ENCODE measurements at places on chromosomes 4 and X. TPM values are rescaled to one million over a fixed set of nuclear protein-coding genes. Genes with fewer than 3 reads are reported as not detected.

GRCh38 chr4:113783701-113784100 lies 22.2 kb upstream of the CAMK2D start:
- peaks cover 5% of the 10 kb centered on the region for H3K36me3 ChIP-seq
- no peaks in the 10 kb centered on the region for H3K27me3 ChIP-seq
- peak overlapping the region; percentile 22 for H3K27ac ChIP-seq
- H3K4me3 ChIP-seq, result no peak overlapping the region

- H3K36me3 ChIP-seq, result peaks cover 8% of the 10 kb centered on the region
- peaks cover 28% of the 10 kb centered on the region for H3K4me1 ChIP-seq
- H3K27ac ChIP-seq, result peak overlapping the region; percentile 98
- peak overlapping the region; percentile 84 for H3K4me3 ChIP-seq
- no peaks in the 10 kb centered on the region for H3K27me3 ChIP-seq
- DNase-seq, result no peak
Measured at GRCh38 chrX:73944563-73944908, 359.4 kb upstream of the ZCCHC13 start.

DNA sequence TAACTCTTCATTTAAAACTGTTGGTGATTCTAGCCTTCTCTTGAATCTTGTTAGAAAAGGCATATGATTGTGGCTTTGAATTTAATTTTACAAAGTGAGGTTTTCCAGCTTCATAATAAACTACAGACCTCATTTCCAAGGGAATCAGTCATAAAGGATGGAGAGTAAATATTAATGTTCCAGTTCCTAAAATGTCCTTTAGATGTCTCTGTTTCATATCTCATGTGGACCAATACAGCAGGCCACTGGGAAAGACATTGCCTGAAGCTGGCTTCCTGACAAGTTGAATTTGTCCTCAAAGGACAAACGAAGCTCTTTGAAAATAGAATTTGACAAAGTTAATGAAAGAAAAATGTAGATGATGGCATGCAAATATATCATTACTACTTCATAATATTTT lies 125.4 kb downstream of the ZNF330 start:
- no peak overlapping the region for H3K4me3 ChIP-seq
- no peak overlapping the region for H3K27ac ChIP-seq
- H3K27me3 ChIP-seq, result peaks cover 5% of the 10 kb centered on the region
- H3K36me3 ChIP-seq, result no peaks in the 10 kb centered on the region

- no peak for DNase-seq
- no peak overlapping the region for H3K4me3 ChIP-seq
- H3K27me3 ChIP-seq, result peaks cover 15% of the 10 kb centered on the region
- no peaks in the 10 kb centered on the region for H3K36me3 ChIP-seq
- no peaks in the 10 kb centered on the region for H3K4me1 ChIP-seq
Measured at GRCh38 chr4:156021298-156021697, 67.6 kb upstream of the CTSO start.

DNA sequence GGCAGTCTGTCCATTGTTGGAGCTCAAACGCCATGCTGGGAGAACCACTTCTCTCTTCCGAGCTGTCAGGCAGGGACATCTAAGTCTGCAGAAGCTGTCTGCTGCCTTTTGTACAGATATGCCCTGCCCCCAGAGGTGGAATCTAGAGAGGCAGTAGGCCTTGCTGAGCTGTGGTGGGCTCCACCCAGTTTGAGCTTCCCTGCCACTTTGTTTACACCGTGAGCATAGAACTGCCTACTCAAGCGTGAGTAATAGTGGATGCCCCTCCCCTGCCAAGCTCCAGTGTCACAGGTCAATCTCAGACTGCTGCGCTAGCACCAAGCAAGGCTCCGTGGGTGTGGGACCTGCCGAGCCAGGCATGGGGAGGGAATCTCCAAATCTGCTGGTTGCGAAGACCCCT lies 145.7 kb downstream of the VSIG4 start:
- no peak for DNase-seq
- H3K4me1 ChIP-seq, result no peaks in the 10 kb centered on the region
- no peak overlapping the region for H3K27ac ChIP-seq
- H3K4me3 ChIP-seq, result no peak overlapping the region
- no peaks in the 10 kb centered on the region for H3K36me3 ChIP-seq
- no peaks in the 10 kb centered on the region for H3K27me3 ChIP-seq

GRCh38 chrX:24145303-24146186 lies 4.0 kb upstream of the ZFX start:
- no peak overlapping the region for H3K4me3 ChIP-seq
- H3K36me3 ChIP-seq, result no peaks in the 10 kb centered on the region
- DNase-seq, result no peak
- peak overlapping the region; percentile 99 for H3K27ac ChIP-seq
- no peaks in the 10 kb centered on the region for H3K27me3 ChIP-seq
- H3K4me1 ChIP-seq, result peaks cover 46% of the 10 kb centered on the region

- H3K4me3 ChIP-seq, result no peak overlapping the region
- no peak for DNase-seq
- H3K36me3 ChIP-seq, result peaks cover under 1% of the 10 kb centered on the region
- no peaks in the 10 kb centered on the region for H3K27me3 ChIP-seq
Measured at GRCh38 chr4:56115898-56116297, 167.2 kb downstream of the CEP135 start.

DNA sequence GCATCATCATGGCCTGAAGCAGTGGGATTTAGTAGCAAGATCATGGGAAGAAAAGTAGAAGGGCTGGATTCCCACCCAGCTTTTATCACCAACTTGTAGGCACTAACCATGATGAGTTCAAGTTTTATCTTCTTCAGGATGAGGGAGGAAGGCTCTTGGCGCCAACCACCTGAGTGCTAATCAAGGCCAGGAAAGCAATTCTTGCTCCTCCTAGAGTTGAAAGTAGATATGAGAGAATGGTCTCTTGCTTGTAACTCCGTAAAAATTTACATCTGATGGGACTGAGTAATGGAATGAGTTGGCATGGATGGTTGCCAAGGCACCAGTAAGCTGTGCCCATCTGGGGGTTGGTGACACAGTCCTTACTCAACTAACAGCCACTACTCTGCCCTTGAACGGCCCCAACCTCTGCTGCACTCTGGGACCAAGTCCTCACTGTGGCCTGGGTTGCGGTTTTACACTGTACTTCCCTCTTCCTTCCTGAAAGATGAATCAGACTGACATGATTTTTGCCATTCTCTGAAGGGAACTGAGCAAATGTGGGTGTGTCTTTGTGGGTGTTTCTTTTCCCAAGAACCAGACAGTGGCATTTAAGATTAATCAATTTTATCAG lies 39.4 kb upstream of the NDP start:
- H3K27me3 ChIP-seq, result no peaks in the 10 kb centered on the region
- no peak for DNase-seq
- H3K4me1 ChIP-seq, result peaks cover 9% of the 10 kb centered on the region
- no peak overlapping the region for H3K4me3 ChIP-seq
- H3K36me3 ChIP-seq, result no peaks in the 10 kb centered on the region

- H3K36me3 ChIP-seq, result no peaks in the 10 kb centered on the region
- no peak overlapping the region for H3K27ac ChIP-seq
- no peak for DNase-seq
- no peaks in the 10 kb centered on the region for H3K4me1 ChIP-seq
Measured at GRCh38 chr4:18556402-18556801, 534.8 kb upstream of the LCORL start.

DNA sequence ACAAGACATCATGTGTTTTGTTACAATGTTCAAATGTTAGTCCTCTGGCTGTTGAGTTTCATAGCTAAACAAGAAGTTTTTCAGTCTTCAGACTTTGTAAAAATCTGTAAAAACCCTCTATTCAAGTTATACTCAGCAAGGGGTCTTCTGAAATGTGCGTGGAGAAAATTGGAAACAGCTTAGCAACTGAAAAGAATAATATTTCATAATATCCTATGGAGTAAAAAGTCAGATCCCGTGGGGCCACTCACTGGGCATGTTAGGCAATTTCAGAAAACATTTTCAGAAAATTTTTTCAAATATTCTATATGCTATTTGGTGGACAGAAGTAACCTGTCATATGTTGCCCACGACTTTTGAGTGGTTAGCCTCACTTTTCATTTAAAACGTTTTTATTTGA lies 118.3 kb downstream of the CORIN start:
- DNase-seq, result no peak
- H3K27me3 ChIP-seq, result peaks cover 38% of the 10 kb centered on the region
- no peaks in the 10 kb centered on the region for H3K4me1 ChIP-seq
- peaks cover 2% of the 10 kb centered on the region for H3K36me3 ChIP-seq

DNA sequence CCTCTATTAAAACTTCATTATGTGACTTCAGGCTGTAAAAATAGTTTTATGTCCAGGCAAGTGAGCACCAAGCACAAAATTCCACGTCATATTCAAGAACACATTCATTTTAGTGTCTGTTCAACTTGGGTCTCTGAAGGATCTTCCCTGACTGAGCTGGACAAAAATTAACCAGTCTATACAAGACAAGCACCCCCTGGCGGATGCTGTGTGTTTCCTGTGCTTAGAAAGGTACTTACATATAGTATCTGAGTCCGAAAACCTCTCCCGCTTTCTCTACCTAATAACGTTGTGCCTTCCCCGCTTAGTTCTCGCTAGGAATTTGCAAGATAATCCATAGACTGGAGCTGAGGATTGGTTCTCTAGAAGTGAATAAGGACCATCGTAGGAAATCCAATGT lies 2214.5 kb upstream of the TENM3 start:
- no peak overlapping the region for H3K4me3 ChIP-seq
- no peaks in the 10 kb centered on the region for H3K4me1 ChIP-seq
- H3K27me3 ChIP-seq, result peaks cover 19% of the 10 kb centered on the region

GRCh38 chr4:7676398-7676922 lies 241.7 kb upstream of the PSAPL1 start:
- peaks cover 7% of the 10 kb centered on the region for H3K36me3 ChIP-seq
- H3K27me3 ChIP-seq, result peaks cover 49% of the 10 kb centered on the region
- H3K4me3 ChIP-seq, result no peak overlapping the region
- H3K27ac ChIP-seq, result no peak overlapping the region

DNA sequence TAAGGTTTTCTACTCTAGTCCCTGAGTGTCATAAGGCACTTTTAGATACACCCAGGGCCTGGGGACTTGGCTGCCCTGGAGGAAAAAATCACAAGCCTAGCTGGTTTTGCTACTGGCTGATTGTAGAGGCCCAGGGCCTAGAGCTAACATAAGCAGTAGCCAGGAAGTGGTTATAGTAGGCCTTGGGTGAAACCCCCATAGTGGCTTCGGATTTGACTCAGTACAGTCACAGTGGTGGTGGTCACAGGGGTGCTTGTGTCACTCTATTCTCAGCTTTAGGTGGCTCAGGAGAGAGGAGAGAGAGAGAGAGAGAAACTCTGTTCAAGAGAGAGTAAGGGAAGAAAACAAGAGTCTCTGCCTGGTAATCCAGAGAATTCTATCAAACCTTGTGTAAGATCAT lies 194.5 kb upstream of the EDA2R start:
- no peaks in the 10 kb centered on the region for H3K36me3 ChIP-seq
- no peaks in the 10 kb centered on the region for H3K27me3 ChIP-seq
- no peak for DNase-seq
- no peaks in the 10 kb centered on the region for H3K4me1 ChIP-seq
- no peak overlapping the region for H3K27ac ChIP-seq

- H3K4me1 ChIP-seq, result peaks cover 3% of the 10 kb centered on the region
- no peaks in the 10 kb centered on the region for H3K36me3 ChIP-seq
- DNase-seq, result no peak
- no peak overlapping the region for H3K4me3 ChIP-seq
- no peak overlapping the region for H3K27ac ChIP-seq
Measured at GRCh38 chr4:154560419-154560801, 2.4 kb upstream of the FGB start.

DNA sequence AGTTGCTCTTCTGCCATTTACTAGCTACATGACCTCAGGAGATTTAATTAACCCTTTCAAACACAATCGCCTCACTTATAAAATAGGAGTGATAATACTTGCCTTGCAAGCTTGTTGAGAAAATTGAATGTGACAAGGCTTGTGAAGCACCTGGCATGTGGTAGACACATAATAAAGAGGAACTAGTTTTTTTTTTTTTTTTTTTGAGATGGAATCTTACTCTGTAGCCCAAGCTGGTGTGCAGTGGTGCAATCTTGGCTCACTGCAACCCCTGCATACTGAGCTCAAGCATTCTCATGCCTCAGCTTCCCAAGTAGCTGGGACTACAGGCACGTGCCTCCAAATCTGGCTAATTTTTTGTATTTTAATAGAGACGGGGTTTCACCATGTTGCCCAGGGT lies 73.7 kb upstream of the STIM2 start:
- DNase-seq, result no peak
- no peaks in the 10 kb centered on the region for H3K27me3 ChIP-seq
- no peak overlapping the region for H3K4me3 ChIP-seq
- H3K4me1 ChIP-seq, result peaks cover 23% of the 10 kb centered on the region

- DNase-seq, result no peak
- H3K4me3 ChIP-seq, result peak overlapping the region; percentile 94
- peaks cover 42% of the 10 kb centered on the region for H3K4me1 ChIP-seq
- peaks cover 2% of the 10 kb centered on the region for H3K36me3 ChIP-seq
- no peaks in the 10 kb centered on the region for H3K27me3 ChIP-seq
Measured at GRCh38 chr4:147479786-147480185, 1.1 kb upstream of the EDNRA start.

DNA sequence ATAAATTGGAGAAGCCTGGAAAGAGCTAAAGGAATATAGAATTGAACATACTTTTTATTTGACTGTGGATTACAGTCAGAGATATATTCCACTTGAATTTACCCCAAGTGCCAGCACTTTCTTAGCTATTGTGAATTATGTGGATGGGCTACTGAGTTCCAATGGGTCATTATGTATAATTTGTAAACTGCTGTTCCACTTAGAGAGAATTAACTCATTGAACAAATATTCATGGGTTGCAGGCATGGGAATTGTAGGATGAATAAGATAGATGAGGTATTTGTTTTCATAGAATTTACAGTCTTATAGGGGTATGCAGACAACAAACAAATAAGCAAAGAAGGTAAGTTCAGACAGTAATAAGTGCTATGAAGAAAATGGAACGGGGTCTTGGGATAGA lies 195.7 kb downstream of the SHROOM3 start:
- H3K27me3 ChIP-seq, result no peaks in the 10 kb centered on the region
- H3K4me1 ChIP-seq, result peaks cover 23% of the 10 kb centered on the region
- peaks cover 13% of the 10 kb centered on the region for H3K36me3 ChIP-seq
- DNase-seq, result no peak

Gene INTU
- total RNA-seq, result 10.9 TPM

Gene GLRA3
- not detected for total RNA-seq

Gene TRIM60
- total RNA-seq, result not detected

Gene PPBP
- total RNA-seq, result not detected

Gene PROM1
- 0.10 TPM for total RNA-seq

Gene C4orf36
- 0.60 TPM for total RNA-seq

Gene NLRP2B
- total RNA-seq, result not detected

Gene GATA1
- total RNA-seq, result not detected

Gene ASMT
- not detected for total RNA-seq

Gene CA5B
- 4.5 TPM for total RNA-seq

Gene SPOCK3
- not detected for total RNA-seq

Gene CSN3
- total RNA-seq, result not detected

Gene NKX3-2
- total RNA-seq, result 4.9 TPM

Gene BEX5
- 0.42 TPM for total RNA-seq

Measured in chondrocyte (in vitro differentiated cells).